ENCODE measurements at places on chromosomes 5 and 9.

DNA sequence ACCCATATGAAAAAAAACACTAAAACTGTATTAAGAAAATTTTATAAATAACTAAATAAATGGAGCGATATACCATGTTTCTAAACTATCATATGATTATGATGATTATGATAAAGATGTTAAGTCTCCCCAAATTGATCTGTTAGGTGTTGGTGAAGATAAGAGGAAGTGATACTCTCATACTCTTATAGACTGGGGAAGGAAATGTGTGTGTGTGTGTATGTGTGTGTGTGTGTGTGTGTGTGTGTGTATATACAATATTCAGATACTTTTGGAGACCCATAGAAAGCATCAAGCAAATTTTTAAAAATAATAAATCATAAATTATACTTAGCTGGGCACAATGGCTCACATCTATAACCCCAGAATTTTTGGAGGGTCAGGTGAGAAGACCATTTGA lies 62.9 kb downstream of the TMEM232 start:
- no peak for DNase-seq

DNA sequence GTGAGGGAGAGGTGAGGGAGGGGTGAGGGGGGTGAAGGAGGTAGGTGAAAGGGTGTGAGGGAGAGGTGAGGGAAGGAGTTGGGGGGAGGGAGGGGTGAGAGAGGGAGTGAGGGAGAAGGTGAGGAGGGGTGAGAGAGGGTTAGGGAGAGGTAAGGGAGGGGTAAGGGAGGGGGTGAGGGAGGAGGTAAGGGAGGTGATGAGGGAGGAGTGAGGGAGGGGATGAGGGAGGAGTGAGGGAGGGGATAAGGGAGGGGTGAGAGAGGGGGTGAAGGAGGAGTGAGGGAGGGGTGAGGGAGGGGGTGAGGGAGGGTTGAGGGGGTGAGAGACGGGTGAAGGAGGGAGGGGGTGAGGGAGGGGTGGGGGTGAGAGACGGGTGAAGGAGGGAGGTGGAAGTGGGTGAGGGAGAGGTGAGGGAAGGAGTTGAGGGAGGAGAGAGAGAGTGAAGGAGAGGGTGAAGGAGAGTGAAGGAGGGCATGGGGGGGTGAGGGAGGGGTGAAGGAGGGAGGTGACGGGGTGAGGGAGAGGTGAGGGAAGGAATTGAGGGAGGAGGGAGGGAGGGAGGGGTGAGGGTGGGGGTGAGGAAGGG lies 18.5 kb downstream of the NINJ1 start:
- DNase-seq: no peak

- no peak for DNase-seq
Observed at GRCh38 chr9:21684831-21685362, 117.5 kb upstream of the MTAP start.

GRCh38 chr5:128111818-128112448 lies 28.4 kb downstream of the SLC12A2 start:
- DNase-seq: no peak

Measured in CD4-positive, alpha-beta T cell treated with Interleukin-17A for 1 hour (primary cell).